GM12878 (cell line): ENCODE measurements at places on chromosomes 3 and 15.

DNA sequence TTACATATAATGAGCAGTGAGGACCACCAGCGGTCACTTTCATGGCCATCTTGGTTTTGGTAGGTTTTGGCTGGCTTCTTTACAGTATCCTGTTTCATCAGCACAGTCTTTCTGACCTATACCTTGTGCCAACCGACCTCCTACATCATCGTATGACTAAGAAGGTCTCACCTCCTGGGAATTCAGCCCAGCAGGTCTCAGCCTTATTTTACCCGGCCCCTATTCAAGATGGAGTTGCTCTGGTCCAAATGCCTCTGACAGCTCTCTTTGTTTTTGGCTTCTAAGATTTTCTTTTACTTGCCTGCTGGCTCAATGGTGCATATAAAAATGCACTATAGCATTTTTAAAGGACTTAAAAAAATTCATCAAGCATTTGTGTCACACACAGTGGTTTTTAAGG, 3.2 kb upstream of the MME start:
- no peak for DNase-seq

- no peak for DNase-seq
These were observed 642.7 kb upstream of the AGTR1 start for GRCh38 chr3:148054999-148055398.

DNA sequence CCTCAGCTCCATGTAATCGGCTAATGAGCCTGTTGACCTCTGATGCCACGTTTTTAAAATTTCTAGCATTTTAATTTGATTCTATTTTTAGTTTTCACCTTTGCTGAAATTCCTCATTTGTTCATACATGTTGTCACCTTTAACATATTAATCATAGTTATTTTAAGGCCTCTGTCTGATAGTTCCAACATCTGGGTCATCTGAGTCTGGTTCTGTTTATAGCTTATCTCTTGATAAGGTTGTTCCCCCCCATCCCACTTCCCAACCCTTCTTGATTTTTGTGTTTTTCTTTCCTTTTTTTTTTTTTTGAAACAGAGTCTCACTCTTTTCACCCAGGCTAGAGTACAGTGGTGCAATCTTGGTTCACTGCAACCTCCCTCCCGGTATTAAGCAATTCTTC, 36.4 kb downstream of the MAP2K1 start:
- no peak for DNase-seq

- DNase-seq, result no peak
These were observed 136.1 kb upstream of the CNTN4 start for GRCh38 chr3:1962396-1963088.

DNA sequence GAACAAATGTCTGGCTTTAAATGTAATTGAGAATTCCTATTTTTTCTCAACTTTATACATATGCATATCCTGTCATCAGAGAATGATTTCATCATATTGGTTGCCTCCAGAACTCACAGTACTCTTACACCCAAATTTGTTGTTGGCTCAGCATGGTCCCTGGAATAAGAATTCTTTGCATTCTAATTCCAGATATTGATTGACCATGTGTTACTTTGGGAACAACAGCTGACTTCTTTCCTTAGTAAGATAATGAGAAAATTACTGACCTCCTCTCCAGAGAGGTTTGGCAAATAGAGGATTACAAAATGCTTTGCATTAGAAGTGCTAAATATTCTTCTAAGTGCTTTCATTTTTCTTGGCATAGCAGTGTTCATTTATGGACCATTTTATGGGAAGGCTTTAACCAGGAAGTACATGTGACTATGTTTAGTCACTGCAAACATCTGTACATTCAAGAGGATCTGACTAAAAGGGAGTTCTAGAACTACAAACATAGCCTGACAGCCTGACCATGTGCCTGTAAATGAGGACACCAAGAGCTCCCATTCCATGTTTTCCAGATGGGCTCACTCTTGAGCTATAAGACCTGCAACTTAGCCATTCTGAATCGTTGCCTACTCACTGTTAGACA, 391.6 kb upstream of the DPPA4 start:
- no peak for DNase-seq

DNA sequence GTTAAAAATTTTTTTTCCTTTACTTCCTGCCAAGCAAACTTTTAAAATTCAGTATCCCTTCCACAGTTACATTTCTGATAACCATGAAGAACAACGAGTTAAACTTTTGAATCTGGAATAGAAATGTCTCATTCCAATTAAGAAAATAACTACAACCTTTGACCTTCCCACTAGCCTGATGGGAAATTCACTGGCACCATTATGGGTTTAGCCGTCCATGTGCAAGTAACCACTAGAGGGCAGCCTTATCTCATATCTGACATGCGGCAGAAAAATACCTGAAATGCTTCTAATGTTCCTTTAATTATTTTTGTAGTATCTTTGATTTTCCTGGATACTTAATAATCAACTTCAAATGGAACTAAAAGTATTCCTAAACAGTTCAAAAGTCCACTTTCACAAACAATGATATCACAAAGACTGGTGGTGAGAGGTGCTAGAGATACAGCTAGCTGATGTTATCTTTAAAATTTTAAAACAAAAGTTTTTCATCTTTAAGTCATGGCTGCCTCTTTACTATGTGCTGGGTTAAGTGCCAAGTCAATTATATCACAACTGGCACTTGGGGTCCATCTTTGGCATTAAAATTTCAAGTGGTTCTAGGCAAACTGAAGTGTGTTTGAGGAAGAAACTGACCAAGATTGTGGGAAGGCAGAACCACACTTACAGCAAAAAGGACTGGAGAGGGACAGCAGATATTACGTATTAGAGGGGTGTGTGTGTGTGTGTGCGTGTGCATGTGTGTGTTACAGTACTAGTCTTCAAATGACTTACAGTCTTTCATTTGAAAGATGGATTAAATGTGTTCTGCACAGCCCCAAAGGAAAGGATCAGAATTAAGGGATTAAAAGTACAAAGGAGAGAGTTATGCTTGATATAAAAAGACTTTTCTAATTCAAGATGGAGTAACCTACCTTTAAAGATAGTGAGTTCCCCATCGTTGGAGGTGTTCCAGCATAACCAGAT, 107.1 kb upstream of the ICE2 start:
- DNase-seq, result no peak

- DNase-seq, result no peak
These were observed 12.3 kb upstream of the BDH1 start for GRCh38 chr3:197567904-197568681.

GRCh38 chr15:89444241-89445225, 51.9 kb downstream of the RHCG start:
- no peak for DNase-seq

GRCh38 chr15:31278061-31278445, 48.6 kb upstream of the KLF13 start:
- no peak for DNase-seq

- DNase-seq, result no peak
These were observed 1.1 kb downstream of the CHD2 start for GRCh38 chr15:92901072-92901761.
